ENCODE measurements at places on chromosomes 7 and 10.

- no peak for DNase-seq
These were observed 193.7 kb upstream of the CSTF2T start for GRCh38 chr10:51892965-51893658.

- DNase-seq, result peak; percentile 25
These were observed 11.9 kb upstream of the LMOD2 start for GRCh38 chr7:123643495-123644441.

GRCh38 chr10:119805702-119806230 is 66.9 kb downstream of the MCMBP start:
- DNase-seq, result no peak

GRCh38 chr10:29212597-29212996 is 76.3 kb upstream of the LYZL1 start:
- DNase-seq, result no peak

DNA sequence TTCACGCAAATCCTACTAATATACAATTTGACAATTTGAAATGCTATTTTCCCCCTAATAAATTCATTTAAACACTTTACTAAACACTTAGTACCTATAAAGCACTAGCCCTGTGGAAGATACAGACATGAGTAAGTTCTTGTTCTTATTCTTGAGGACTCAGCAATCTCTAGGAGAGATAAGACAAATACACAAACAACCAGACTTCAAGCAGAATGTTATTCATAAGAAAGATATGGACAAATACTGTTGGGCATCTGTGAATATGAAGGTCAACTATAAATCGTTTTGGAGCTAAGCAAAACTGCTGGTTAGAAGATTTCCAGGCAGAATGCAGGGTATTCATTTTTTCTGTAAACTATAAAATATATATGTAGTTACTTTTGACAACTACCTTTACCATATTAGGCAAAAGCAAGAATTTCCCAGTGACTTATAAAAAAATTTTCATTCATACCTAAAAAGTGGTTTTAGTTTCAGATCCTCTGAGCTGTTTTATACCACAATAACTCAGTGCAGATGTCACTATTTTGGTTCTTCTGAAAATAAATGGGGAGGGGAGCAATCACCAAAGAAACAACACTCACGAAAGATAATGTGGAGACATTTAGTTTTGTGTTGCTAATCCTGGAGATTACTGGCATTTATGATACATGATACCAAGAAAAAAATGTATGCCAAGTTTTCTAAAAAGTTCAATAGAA is 3.8 kb downstream of the VPS41 start:
- DNase-seq, result no peak

DNA sequence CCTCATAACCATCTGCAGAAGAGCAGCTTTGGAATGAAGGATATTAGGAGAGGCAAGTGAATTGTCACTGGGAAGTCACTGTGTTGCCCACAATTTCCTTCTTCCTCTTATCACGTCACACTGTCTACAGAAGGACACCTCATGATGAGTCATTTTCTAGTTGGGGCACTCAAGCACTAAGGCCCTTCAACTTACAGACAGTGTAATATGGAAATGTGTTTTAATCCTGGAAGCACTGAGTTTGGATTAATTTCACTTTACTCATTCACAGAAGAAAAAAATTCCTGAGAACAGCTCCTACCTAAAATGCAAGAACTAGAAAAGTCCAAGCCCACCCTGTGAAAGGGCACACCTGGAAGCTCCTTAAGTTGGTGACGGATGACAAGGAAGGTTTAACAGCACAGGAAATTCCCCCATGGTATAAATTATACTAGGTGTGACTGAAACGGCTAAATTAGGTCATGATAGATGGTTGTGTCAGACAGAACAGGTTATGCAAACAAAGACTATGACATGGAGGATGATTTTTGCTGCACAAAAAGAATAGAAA is 56.6 kb downstream of the PARD3 start:
- DNase-seq, result peak; percentile 68

GRCh38 chr10:103765168-103765567 is 90.2 kb downstream of the SH3PXD2A start:
- DNase-seq, result peak; percentile 36
